ENCODE measurements at places on chromosomes 16 and 17.

DNA sequence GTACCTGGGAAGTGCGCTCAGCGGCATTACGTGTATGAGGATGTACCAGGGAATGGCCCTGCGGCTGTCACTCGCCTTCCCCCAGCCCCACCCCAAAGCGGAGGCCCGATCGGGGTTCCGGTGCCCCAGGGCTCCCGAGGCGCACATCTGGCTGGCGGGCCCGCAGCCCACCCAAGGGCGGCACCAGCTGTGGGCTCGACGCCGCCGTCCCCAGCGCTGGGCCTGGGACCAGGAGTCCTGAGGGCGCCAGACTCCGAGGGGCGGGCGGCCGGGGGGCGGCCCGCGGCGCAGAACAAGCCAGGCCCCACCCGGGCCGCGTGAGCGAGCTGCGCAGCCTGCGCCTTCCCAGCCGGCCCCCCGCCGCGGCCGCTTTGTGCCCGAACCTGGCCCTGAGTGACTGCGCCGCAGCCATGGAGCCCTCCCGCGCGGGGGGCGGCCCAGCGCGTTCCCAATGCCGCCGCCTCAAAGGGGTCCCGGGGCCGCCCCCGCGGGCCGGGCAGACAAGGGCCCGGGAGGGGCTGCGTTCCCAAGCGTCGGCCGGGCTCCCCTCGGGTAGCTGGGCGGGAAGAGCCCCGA is 17.4 kb downstream of the ZNF423 start:
- no peak for DNase-seq

DNA sequence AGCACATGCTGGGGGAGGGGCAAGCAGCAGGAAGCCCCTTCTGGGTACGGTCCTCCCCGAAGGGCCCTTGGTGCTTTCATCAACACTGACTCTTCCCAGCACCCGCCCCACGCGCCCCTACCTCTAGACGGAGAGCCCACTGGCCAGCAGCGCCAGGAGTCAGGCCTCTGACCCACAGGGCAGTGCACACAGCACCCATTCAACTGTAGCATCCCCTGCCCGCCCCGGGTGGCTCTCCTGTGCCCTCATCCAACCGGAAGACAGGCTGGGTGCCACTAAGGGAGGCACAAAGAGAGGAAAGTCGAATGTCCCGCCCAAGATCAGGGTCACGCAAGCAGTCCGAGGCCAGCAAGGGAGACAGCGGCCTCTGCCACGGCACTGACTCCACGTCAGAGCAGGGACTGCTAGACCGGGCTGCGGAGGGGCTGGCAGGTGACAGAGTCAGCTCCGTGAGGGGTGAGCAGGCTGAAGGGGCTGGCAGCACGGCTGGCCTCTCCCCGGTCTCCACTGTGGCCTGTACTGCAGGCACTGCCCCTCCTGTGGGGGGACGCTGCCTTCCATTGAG is 9.8 kb downstream of the MSRB1 start:
- no peak for DNase-seq

DNA sequence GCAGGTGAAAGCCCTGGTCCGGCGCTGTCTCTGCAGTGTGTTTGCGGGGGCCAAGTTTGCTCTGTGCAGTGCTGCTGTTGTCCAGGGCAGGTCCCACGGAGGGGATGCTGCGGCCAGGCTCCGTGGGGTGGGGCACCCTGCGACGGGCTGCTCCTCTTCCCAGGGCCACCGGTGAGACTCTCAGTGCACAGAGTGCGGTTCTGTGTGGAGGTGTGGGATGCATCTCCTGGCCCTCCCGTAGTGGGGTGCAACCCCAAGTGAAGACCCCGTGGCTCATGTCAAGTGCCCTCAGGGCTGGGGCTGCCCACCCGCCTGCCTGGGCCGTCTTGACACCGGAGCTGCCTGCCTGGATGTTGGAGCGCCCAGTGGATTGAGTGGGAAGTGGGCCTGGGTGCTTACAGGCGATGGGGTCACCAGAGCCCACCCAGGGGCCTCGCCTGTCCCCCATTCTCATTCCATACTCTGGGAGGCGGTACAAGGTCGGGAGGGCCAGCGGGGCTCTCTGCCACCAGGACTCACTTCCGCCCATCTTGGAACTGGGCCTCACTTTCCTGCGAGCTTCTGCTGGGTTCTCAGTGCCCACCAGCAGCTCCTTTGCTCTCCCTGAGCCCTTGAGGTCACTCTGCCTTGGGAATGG is 119.9 kb downstream of the BANP start:
- no peak for DNase-seq

DNA sequence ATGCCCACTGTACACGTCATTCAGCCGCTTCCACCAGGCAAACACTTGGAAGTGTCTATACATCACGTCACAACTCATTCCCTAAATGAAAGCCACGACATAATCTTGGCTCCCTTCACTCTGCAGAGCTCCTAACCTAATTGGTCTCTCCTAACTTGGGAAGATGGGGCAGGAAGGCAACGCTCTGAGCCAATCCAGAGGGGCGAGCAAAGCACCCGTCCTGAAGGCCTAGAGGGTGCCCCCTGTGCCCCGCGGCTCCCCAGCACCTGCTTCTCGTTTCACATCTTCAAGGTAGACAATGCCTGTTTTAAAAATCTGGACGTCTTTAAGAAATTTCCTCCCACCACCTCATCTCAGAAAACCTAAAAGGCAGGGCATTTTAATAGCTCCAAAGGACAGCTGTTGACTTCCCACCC is 1.0 kb downstream of the CSNK2A2 start:
- no peak for DNase-seq

- no peak for DNase-seq
Measured at GRCh38 chr16:2804728-2805127, 6.5 kb downstream of the PRSS41 start.

DNA sequence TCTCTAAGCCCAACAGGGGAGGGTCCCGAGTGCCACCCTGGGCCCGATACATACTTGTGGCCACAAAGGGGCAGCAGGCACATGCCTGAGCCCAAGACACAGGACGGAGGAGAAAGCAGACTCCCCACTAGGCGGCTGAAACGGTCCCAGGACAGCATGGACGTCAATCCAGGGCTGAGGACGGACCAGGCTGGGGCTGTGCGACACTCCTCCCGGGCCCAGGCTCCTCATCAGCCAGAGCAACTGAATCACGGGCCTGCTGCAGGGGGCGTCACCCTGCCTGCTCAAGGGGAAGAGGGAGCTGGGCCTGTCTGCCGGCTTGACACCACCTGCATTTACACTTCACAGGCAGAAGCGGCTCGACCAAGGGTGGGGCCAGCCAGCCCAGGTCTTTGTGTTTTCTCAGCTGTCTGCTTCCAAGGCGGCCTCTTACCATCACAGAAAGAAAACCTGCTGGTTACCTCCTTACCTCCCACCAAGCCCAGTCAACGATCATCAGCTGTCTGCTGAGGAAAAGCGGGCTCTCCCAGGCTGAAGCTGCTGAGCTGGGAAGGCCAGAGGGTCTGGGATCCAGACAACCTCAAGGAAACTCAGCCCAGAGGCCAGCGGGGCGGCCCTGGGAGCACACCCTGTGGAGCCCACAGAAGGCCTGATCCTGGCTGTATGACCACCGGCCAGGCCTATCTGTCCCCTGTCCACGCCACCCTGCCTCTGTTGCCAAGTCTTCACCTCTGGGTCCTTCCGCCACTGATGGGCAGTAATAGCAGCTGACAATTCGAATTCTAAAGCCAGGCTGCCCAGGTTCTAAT is 26.4 kb downstream of the KIFC3 start:
- DNase-seq: no peak

DNA sequence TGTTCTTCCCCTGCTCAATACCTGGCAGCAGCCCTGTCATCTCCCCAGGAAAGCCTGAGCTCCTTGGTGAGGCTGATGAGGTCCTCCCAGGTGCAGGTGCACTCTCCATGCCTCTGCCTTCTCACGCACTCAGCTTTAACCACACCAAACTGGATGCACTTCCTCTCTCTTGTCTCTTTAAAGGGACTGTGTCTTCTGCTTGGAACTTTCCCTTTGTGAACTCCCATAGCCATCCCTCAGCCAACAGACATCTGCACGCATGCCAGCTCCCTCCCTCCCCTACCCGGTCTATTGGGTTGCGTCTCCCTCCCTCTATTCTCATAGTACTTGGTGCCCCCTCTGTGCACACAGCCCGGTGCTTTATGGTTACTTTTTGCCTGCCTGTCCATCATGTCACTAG is 231.2 kb downstream of the MSI2 start:
- no peak for DNase-seq

DNA sequence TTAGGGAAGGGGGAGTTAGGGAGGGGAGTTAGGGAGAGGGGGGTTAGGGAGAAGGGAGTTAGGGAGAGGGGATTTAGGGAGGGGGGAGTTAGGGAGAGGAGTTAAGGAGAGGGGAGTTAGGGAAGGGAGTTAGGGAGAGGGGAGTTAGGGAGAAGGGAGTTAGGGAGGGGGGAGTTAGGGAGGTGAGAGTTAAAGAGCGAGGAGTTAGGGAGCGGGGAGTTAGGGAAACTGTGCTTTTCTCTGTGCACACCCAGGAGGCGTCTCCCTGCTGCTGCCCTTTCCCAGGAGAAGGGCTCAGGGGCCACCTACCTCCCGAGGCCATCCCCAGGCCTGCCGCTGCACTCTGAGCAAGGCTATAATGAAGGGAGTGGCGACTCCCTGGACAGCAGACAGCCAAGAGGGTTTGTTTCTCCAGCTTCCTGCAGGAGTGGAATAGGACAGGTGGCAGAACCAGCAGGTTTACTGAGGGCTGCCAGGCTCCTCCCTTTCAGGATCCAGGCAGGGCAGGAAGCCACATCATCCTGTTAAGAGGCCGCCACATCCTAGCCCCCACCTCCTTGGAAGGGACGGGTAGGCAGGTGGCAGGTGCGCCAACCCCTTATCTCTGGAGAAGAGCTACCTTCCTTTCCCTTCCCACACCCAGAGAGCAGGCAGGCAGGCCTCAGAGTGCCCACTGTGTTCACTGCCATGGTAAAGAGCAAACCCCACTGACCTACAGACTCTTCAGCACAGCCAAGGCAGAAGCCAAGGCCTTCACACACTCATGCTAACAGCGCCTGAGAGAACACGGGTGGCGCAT is 4.3 kb downstream of the CANT1 start:
- DNase-seq: peak; percentile 35

DNA sequence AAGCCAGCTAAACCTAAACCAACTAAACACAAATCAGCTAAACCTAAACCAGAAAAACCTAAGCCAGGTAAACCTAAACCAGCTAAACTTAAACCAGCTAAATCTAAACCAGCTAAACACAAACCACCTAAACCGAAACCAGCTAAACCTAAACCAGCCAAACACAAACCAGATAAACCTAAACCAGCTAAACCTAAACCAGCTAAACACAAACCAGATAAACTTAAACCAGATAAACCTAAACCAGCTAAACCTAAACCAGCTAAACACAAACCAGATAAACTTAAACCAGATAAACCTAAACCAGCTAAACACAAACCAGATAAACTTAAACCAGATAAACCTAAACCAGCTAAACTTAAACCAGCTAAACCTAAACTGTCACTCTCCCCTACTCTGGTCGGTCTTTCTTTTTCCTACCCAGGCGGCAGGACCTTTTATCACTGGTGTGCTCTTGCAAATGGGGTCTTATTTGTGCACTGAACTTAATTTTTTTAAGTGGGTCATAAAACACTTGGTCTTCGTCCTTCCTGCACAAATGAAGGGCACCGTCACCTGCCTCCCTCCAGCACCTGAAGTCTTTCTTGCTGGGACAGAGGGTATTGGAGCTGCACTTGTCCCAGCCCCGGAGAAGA is 7.2 kb downstream of the EVPL start:
- DNase-seq: no peak

DNA sequence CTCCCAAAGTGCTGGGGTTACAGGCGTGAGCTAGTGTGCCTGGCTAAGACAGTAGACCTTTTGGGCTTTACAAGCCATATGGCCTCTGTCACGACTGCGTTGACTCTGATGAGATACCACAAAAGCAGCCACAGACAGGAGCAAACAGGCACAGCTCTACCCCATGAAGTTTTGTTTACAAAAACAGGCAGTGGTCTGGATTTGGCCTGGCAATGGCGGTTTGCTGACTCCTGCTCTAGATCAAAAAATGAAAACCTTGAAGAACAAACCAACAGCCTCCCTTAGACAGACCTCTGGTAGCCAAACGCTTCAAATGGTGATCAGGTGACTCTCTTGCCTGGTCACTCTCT is 20.7 kb downstream of the SLC43A2 start:
- DNase-seq: no peak

DNA sequence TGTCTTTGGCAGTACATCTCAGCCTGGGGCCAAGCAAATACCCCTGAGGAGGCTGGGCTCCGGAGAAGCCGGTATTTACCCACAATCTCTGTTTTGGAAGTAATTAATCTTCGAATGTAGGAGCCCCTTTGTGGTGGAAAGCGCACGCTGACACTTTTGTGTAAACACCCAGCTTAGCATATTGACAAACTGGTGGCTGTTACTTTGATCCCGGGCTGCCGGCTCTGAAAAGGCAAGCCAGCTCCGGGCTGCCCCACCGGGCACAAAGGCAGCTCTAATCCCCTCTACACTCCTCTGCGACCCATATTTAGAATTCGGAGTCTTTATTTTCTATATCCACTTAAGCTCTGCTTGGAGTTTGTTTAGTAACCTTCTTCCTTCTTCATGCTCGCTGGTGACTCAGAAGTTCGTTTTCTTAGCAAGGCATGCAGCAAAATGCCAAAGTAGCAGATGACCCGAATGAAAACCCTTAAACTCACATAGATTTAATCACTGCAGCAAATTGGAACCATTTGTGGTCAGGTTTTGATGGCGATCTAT is 144.0 kb upstream of the IRX3 start:
- DNase-seq: no peak

DNA sequence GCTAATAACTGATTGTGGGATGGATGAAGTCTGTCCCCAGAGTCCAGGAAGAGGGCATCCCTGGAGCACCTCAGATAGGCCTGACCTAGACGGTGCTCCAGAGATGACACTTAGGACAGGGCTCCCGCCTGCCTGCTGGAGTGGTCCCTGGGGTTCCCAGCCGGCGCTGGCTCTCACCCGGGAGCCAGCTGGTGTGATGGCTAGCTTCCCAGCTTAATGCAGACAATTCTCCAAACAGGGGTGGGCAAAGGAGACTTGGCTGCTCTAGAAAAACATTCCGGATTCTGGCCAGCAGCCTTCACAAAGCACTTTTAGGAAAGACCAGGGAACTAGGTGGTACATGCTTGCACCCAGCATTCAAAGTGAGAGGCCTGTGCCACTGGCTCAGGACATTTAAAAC is 18.6 kb downstream of the ACE start:
- DNase-seq: no peak

DNA sequence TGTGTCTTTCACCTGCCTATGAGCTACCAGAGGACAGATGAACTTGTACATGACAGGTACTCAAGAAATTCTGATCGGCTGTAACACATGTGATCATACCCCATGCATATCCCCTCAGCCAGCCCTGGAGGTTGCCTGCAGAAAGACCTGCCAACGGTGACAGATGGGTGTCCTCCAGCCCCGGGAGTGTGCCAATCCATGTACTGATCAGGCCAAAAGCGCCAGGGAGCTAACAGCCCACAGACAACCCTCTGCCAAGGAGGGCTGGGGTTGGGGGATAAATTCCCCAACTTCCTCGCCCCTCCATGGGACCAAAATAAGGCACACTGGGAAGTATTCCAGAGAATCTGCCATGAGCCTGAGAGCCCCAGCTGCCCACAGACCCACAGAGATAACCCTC is 189.4 kb downstream of the CCT6B start:
- no peak for DNase-seq

DNA sequence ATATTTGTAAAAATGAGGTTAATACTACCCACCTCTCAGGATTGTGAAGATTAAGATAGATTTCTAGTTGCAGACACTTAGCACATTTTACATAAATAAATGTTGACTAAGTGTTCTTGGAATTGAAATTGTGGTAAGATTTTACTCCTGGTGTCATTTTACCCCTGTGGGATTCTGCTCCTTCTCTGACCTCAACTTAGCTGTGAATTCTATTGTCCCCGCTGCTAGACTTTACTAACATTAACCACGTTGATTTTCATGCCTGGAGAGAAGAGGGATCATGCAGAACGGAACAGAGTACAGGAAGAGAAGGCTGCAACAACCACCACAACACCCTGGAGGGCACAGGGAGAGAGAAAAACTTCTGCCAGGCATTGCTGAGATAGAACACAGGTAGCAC is 2.1 kb upstream of the TOM1L1 start:
- DNase-seq: no peak
